ENCODE measurements at places on chromosomes 6 and 20.

DNA sequence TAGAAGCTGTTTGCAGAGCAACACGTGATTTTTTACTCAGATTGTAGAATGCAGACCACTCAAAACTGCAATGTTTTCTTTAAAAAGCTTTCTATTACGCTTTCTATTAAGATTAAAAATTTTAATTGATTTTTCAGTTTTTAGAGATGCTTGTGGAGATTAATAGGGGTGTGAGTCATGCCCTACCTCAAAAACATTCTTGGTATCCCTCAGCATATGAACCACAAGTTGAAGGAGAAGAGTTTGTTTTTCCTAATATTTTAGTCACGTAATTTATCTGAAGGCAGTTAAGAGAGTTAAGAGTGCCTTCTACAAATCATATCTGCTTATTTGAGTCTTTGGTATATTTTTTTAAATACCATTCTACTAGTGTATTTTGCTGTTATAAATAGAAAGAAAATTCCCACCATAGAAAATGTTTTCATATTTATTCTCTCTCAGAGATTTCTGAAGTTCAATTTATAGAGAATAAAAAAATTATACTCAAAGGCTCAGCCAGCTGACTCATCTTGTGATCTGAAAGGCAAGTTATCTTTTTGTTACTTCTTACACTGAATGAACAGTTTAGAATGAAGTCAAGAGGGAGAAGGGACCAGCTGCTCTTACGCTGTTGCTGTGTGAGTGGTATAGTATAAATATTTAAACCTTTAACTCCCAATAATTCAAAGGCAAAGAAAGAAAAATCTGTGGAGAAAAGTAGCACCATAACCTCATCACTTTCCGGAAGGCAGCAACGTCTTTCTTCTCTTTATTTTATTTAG lies 7.6 kb downstream of the RIPOR2 start:
- no peak for DNase-seq

DNA sequence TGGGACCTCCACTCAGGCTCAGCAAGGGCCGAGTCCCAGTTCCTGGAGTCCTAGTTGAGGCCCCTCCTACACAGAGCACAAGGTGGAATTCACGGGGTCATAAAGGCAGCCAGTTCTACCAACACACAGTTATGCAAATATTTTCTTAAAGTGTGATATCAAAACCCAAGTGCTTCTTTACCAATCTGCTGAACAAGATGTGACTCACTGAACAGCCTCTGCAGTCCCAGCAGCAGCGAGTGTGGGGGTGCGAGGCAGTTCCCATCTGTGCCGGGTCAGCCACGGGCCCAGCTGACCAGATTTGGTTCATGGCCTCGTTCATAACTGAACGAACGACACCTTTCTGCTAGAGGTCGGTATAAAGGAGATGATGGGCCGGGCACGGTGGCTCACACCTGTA lies 4.5 kb upstream of the TCEA2 start:
- DNase-seq, result no peak

- no peak for DNase-seq
Observed at GRCh38 chr6:151440930-151441329, 11.0 kb downstream of the RMND1 start.

GRCh38 chr6:5851261-5851757 lies 155.4 kb downstream of the NRN1 start:
- DNase-seq, result peak; percentile 59

DNA sequence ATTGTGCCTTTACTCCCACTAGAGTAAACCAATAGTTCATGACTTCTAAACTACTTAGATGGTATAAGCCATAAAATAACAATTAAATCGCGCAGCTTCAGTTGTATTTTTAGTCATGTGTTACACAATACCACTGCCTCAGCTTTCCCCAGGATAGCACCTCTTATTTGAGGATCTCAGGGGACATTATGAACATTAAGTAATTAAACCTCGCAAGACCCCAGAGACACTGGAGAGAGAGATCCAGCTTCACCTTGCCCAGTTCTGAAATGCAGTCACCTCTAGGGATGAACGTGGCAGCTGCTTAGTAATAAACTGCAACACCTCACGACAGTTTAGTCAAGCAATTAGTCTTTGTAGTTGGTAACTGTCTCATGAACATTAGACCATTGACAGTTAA lies 87.1 kb downstream of the CFAP61 start:
- no peak for DNase-seq

DNA sequence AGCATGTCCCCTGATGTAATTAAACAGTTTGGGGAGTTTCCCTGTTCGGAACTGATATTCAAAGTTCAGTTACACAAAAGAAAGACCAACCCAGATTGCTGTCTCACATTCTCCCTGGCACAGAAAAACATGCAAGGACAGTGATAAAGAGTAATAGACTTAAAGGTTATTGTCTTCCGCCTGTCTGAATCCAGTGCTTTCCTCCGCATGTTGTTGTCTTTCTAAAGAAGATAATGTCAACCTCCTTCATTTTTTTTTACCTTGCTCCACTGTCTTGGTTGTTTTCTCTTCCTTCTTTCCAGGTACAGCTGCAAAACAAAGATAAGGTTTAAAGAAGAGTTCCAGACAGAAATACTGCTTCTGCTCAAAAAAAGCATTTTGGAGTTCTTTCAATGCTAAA lies 284.5 kb downstream of the TRDN start:
- DNase-seq, result no peak

GRCh38 chr6:155155787-155156447 lies 107.9 kb upstream of the CLDN20 start:
- DNase-seq, result no peak

DNA sequence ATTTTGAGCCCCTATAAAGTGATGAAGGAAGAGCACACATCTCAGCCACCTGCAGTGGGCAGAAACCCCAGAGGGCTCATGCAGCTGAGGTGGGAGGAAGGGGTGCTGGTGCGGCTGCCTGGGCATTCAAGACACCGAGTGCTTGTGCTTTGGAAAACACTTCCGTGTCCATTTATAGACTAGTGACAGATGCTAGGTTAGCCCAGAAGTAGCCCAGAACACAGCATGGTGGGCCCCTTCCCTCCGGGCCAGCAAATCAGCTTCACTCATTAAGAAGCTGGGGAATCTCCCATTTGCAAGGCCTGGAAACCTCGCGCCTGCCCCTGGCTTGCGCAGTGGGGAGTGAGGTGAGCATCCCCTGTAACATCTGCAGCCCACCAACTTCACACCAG lies 12.9 kb downstream of the BEND3 start:
- DNase-seq, result no peak

GRCh38 chr6:39419607-39420006 lies 97.1 kb upstream of the KCNK16 start:
- DNase-seq, result no peak

DNA sequence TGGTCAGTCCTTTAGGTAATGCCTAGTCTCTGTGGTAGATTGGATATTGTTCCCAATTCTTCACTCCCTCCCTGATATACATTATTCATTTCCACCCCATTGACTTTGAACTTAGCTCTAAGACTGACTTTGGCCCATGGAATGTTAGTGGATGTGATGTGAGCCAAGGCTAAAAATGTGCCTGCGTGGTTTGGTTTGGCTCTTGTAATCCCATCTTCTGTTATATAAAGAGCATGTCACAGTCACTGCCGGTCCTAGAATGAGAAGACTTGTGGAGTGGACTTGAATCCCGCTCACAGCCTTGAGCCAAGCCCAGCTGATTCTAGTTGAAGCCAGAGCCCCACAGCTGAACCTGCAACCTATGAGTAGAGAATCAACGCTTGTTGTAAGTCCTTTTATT lies 23.6 kb upstream of the DNAAF9 start:
- DNase-seq, result no peak

DNA sequence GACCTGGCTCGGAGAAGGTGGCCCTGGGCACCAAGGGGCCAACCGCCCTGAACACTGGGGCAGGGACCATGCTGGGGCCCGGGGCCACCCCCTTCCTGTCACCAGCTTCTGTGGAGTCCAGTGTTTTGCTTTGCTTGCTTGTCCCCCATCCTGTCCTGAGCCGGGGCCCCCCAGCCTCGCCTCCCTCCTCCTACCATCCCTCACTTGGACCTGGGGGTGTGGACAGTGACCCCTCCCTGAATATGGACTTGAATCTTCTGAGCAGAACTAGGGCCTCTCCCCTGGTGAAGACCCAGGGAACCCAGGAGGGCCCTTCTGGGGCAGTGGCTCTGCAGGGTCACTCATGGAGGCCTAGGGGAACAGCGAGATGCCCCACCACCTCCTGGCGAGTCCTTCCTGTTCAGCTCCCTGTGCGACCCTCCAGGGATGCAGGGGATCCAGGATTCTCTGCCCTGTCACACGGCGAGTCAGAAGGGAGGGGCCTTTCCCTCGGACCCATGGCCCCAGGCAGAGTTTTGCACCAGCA lies 41.6 kb downstream of the VSTM2L start:
- DNase-seq, result no peak

GRCh38 chr6:70180901-70181599 lies 121.8 kb downstream of the COL9A1 start:
- DNase-seq, result no peak

DNA sequence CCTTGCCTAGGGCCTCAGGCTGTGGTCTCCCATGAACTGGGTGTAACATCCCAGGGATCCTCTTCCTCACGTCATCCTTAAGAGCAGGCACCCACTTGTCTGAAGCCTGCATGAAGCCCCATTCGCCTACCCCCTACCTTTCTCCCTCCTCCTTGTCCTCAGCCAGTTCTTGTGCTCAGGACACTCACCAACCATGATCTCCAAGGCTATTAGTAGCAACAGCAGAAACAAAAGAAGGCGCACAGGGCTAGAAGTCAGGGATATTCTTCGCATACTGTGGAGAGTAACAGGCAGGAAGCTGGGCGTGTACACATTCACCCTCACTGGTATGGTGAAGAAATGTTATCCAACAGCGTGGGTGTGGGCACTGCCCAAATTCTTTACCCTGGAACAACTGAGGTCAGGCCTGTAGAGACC lies 7.3 kb downstream of the RAET1E start:
- DNase-seq, result no peak

- DNase-seq, result peak; percentile 44
Observed at GRCh38 chr6:85354761-85355618, 94.9 kb upstream of the NT5E start.

GRCh38 chr6:157539421-157539822 lies 158.4 kb downstream of the ZDHHC14 start:
- DNase-seq, result no peak

GRCh38 chr6:161050134-161050765 lies 58.7 kb downstream of the MAP3K4 start:
- DNase-seq, result no peak

DNA sequence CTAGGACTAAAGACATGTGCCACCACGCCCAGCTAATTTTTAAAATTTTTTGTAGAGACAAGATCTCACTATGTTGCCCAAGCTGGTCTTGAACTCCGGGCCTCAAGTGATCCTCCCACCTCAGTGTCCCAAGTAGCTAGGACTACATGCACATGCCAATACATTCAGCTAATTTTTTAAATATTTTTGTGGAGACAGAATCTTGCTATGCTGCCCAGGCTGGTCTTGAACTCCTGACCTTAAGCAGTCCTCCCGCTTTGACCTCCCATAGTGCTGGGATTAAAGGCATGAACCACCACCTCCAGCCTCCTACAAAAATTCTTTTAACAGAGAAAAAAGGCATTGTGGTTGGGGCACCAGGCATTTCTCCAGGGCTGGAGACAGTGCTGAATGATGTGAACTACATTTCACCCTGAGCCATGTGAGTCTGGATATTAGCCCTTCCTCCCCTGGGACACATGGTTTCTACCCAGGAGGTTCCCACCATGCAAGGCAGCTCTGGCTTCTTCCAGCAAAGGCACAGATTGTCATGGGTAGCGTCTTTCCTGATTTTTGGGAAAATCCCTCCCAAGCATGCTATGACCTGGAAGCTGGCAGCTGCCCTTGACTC lies 36.3 kb upstream of the CMTR1 start:
- DNase-seq, result no peak

DNA sequence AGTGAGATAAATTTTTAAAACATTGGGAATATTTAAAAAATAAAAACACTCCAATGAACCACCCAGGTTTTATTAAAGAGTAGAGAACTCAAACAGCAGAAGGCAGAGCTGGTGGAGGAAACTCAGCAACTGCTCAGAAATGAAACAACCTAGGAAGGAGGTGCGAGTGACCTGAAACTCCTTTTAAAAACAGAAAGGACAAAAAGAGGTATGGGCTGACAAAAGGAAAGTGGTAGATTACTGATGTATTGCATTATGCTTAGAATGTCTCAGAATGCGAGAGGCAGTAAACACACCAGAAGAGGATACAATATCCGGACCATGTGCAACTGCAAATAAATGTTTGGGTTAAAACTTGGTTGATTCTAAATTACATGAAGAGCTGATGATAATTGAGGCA lies 97.6 kb downstream of the ESR1 start:
- DNase-seq, result no peak

DNA sequence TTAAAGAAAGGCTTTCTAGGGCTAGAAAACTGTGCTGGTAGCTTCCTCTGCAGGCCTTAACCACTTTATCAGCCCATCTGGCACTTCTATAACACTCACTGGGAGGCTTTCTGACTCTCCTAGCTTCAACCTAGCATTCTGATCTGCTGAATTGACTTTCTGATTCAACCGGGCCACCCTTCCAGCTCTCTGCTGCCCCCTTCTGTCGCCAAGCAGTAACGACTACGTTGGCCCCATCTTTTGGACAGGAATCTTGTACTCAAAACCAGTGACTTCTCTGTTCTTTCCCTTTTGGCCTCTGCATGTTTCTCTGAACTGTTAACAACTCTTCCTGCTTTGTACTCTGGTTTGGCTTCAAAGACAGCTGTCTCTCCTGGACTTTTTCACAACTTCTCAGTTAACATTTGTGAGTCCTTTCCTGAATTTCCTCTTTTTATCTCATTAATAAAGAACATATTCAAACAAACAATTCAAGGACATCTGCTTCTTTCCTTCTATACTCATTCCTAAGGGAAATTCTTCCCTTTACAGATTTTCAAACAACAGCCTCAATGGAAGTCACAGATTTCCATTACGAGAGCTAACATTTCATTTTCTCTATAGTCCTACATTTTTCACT lies 43.9 kb upstream of the FAM135A start:
- DNase-seq, result peak; percentile 53

- no peak for DNase-seq
Observed at GRCh38 chr6:75458895-75459294, 34.7 kb downstream of the FILIP1 start.

DNA sequence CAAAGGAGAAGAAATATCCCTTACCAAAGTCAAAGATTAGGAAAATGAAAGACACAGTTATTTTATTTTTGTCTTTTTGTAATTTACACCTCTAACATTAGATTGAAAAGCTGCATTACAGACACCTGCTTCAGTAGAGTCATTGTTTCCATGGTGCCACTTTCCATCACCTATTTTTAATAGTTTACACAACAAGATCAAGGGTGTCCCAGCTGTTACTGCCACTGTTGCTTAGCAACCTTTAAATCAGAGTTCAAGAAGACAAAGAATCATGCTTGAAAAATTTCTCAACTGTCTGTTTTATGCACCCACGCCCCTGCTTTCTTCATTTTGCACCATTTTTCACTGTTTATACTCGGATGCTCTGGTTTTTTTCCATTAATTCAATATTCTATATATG lies 668.2 kb upstream of the GJE1 start:
- DNase-seq, result no peak

DNA sequence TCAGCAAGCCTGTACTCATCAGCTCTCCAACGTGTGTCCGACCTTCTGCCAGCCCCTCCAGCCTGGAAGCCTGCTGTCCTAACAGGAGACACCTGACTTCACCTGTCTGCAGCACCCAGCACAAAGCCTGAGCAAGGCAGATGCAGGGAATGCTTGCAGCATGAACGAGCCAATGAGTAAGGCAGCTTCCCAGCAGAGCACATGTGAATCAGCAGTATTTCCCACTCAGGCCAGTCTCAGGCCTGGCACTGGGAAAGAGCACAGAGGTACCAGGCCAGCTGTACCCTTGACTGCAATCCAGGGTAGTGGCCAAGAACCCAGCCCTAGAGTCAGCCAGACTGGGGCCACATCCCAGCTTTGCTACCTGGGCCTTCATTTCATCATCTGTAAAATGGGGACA lies 120.8 kb downstream of the MAFB start:
- DNase-seq, result no peak
